ENCODE measurements at places on chromosomes 5 and 9.

GRCh38 chr9:13778631-13779030 is 499.1 kb upstream of the MPDZ start:
- no peak for DNase-seq

- DNase-seq, result peak; percentile 36
These were observed 92.3 kb downstream of the HSD17B3 start for GRCh38 chr9:96209407-96210271.

DNA sequence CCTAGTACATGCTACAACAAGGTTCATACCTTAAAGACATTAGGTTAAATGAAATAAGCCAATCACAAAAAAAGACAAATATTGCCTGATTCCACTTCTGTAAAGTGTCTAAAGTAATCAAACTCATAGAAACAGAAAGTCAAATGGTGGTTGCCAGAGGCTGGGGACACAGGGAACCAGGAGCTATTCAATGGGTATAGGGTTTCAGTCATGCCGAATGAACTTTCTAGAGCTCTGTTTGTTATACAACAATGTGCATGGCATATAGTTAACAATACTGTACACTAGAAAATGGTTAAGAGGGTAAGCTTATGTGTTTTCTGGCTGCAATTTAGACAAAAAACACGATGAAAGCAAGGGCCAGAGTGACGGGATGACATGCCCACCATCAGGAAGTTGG is 70.8 kb upstream of the EGFLAM start:
- no peak for DNase-seq

DNA sequence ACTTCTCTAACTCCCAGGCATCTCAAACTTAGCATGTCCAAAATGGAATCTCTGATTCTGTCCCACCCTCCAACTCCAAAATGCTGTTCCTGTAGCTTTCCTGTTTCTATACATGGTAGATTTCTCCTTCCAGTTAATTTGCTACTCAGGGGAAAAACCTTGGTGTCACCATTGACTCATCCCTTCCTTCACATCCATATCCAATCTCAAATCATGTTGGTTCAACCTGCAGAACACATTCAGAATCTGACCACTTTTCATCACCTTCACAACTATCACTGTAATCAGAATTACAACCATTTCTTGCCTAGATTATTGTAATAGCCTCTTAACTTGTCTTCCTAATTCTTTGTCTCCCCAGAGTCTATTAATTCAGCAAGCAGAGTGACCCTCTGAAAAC is 10.8 kb downstream of the RIOK2 start:
- no peak for DNase-seq

DNA sequence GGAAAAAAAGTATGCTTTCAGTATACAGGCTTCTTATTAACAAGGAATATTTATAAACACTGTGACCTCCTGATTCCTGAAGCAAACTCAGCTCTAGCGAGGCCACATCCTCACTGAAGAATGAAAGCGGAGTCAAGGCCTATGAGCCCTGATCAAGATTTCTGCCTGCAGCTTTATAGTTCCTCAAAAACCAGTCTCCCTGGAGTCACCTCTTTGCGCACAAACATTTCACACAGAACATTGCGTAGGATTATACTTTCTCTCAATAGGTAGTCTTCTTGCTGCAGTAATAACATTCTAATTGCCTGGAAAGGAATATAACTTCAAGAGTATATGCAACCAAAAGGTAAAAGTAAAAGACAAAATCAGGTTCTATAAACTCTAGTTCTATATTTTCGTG is 62.9 kb downstream of the SLC24A2 start:
- DNase-seq, result no peak

- peak; percentile 79 for DNase-seq
These were observed 1398.3 kb upstream of the CDH6 start for GRCh38 chr5:29795096-29795652.

DNA sequence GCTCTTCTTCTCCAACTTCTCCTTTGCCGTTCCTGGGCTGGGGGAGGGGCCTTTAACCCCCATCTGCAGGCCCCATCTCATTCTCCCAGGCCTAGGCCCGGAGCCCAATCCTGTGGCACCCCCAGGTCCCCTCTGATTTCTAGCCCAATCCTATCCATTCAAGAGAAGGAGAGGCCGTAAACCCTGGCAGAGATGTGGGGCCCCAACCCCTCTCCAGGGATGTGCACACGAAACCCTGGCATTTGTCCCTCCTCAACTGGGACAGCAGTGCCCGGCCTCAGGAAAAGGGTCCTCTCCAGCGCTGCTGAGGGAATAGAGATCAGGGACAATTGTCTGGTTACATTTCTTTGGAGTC is 24.2 kb upstream of the ADAMTS2 start:
- DNase-seq, result no peak

- no peak for DNase-seq
These were observed 5.0 kb downstream of the TJP2 start for GRCh38 chr9:69179037-69179436.

DNA sequence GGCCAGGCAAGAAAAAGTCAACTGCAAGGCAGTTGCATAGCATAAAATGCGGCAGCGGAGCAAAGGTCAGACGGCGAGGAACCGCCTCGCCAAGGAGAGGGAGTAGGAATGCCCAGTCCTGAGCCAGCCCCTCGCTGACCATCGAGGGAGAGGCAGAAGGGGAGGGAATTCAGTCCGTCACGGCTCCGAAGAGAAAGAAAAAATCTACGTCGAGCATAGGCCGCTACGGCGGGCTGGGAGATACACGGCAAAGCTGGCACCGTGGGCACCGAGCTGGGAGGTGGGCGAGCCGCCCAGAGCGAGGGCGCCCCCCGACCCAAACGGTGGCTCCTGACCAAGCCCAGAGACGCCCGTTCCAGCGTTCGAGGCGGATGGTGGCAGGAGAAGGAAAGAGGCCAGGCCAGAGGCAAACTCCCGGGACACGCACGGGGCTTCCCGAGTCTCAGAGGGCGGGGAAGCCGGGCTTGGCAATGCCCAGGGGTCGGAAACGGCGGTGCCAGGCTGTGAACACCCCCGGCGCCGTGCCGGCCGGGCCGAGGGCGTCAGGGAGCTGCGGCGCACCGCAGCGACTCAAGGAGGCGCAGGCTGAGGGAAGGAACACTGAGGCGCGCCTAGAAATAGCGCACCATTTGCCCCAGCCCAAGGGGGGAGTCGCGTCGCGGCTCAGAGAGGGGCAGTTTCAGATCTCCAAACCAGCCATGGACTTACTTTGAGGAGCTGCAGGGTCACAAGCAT is 518 bp downstream of the SPRY4 start:
- no peak for DNase-seq

DNA sequence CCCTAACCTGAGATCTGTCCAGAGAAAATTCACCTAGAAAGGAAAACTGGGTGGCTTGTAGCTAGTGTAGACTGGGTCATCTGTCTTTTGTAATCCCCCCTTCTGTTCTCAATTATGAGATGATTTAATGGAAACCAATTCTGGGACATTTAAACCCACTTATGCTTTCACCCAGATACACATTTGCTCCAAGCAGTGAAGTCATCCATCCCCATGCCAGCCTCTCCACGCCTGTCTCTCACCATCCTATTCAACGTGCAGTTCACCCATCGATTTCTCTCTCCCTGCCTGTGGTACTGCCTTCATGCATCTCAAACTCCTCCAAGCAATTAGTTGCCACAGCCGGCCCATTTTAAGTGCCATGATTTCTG is 1.8 kb downstream of the PHF19 start:
- no peak for DNase-seq

- no peak for DNase-seq
These were observed 13.3 kb upstream of the GNG10 start for GRCh38 chr9:111648066-111648465.

DNA sequence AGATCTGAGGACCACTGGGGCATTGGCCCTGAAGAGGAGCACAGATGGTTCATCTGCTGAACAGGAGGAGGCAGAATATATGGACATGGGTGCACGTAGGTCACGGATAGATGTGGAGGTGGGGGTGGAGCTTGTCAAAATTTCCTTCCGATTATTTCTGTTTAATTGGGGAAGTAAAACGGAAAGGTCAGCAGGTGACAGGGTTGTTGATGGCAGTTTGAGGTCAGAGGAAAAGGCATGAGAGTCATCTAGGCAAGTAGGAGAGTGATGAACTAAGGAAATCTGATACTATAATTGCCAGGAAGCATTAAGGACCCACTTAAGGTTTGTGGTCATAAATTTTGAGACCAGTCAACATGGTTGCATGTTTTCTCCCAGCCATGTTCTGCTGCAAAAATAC is 8.4 kb upstream of the FAM81B start:
- DNase-seq, result no peak

DNA sequence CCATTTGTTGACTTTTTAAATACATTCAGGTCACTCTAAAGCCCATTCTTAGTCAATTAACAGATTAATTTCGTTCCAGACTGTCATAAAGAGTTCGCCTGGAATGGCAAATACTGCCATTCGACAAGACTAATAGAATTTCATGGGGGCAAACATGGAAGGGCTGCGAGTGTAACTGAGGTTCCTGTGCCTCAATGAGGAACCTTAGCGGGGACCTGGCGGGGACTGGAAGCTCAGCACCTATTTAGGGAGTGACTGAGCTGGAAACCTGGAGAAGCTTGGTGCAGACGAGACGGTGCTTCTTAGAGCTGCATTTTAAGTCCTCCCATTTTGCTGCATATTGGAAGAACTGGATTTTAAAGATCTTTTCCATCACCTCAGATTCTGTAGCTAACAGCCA is 3.4 kb downstream of the VCAN start:
- DNase-seq, result no peak

DNA sequence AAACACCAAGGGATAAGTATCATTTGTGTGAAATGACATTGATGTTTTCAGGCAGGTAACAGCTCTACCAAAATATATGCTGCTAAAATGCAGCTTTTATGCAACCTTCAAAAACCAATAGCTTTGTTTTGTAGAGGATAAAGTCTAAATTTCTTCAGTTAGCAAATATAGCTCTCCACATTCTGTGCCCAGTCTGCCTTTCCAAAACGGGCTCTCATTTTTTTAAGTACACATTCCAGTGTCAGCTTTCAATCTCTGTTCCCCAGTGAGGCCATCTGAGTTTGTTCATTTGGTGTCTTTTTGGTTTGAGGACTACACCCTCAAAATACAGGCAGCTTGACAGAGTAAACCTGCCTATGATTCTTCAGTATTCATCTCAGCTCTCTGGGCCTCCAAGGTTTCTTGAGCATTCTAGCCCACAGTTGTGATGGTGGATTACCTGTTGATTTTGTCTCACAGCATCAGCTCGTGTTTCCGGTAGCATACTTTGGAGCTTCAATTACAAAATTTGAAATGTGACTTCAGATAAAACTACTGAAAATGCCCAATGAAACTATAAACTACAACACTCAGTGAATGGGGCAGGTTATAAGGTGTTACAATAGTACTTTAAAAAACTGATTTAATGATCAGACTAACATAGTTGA is 55.7 kb downstream of the NR3C1 start:
- DNase-seq, result no peak

- DNase-seq, result no peak
These were observed 4.5 kb downstream of the PRELID2 start for GRCh38 chr5:145830594-145830993.

GRCh38 chr9:105157171-105157583 is 87.3 kb upstream of the SLC44A1 start:
- peak; percentile 75 for DNase-seq

DNA sequence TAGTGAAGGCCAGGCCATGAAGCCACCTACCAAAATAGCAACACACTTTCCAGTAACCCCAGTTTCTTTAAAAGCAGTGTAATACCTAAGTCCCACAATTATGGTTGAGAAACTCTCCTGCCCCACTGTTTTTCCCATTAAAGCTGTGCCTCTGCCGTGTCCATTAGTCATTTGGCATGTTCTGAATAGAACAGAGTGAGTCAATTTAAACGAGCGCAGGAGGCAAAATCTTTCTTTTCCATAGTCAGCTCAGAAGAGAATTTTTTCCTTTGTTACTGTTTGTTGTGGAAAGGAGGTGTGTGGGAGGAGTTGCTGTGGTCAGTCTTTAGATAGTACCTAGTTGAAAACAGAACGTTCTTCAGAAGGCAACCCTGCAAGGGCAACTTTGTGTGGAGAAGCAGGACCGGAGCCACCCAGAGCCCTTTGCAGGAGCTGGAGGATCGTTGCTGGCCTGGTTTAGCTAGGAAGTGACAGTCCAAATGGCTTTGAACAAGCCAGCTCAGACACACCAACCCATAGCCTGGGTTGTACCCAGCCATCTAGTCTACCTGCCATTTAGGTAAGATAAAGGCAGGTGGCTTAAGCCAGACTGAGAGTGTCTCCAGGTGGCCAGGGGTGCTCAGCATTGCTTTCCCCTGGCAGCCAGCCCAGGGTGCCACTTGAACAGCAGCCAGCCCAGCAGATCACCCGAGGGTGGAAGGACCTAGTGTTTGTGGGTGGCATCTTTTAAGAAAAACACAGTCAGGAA is 30.4 kb downstream of the GADD45G start:
- no peak for DNase-seq

DNA sequence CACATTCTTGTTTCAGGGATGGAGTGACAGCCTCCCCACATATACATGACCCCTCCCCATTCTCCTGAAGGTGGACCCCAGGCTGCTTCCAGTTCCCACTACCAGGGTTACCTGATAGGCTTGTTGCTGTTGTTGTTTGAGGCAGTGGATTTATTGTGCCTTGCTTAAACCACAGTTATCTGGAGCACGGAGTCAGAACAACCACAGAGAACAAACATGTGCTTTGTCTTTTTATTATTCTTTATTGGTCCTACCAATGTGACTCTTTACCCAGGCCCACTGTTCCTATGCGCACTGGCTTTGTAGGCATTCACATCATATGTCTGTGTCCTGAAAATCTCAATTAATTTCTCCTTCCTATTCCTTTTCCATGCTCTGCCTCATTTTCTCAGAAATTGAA is 41.2 kb upstream of the IPPK start:
- DNase-seq, result no peak

GRCh38 chr9:73009649-73010288 is 56.9 kb upstream of the ALDH1A1 start:
- no peak for DNase-seq

All from NCI-H460 (cell line).